ENCODE measurements at places on chromosomes 2 and 18.

- DNase-seq = no peak
Observed at GRCh38 chr2:62334440-62335058, 138.6 kb downstream of the B3GNT2 start.

DNA sequence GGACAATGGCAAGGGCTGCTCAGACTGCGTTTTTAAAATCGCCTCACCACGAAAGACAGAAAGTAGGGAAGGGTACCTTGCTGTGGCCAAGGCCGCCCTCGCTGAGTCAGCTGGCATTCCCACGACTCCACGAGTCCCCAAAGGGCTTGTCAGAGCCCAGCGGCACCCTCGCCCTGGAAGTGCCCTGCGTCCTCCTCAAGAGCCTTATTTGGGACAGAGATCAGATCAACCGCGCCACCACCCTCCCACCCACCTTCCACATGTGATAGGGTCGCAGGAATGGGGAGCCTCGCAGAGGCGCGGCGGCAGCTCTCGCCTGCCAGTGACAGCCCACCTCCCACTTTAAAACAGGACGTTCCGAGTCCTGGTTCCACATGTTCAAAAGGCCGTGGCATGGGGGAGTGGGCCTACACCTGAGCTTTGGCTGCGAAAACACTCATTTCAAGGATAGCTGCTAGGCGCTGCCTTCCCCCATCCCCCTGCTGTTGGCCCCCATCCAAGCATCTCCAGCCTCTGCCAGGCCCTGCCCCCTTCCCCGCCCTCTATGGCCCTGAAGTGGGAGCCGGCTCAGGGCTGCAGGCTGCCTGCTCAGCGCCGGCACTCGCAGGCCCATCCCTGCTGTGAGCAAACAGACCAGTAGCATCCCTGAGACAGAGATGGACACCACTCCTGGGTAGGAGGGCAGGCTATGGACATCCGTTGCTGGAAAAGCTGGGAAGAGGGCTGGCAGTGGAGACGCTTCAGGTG lies 38.1 kb upstream of the ARHGEF4 start:
- DNase-seq = peak; percentile 90

- DNase-seq = no peak
Observed at GRCh38 chr2:118062669-118063068, 25.6 kb upstream of the INSIG2 start.

GRCh38 chr2:48940606-48941005 lies 185.1 kb upstream of the LHCGR start:
- DNase-seq = peak; percentile 14

DNA sequence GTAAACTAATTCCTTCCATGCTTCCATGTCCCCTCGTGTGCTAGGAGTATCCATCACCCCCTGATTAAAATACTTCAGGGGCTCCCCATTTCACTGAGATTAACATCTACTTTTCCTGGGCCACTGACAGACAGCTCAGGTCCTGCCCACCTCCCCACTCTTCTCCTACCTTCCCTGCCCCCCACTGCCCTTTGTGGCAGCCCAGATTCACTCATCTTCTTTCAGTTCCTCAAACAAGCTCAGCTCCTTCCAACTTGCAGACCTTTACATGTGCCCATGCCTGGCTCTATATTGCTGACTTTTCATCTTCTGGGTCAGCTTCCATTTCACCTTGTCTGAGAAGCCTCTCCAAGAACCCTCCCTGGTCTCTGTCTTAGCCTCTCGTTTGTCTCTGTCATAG lies 12.0 kb downstream of the RUFY4 start:
- no peak for DNase-seq

DNA sequence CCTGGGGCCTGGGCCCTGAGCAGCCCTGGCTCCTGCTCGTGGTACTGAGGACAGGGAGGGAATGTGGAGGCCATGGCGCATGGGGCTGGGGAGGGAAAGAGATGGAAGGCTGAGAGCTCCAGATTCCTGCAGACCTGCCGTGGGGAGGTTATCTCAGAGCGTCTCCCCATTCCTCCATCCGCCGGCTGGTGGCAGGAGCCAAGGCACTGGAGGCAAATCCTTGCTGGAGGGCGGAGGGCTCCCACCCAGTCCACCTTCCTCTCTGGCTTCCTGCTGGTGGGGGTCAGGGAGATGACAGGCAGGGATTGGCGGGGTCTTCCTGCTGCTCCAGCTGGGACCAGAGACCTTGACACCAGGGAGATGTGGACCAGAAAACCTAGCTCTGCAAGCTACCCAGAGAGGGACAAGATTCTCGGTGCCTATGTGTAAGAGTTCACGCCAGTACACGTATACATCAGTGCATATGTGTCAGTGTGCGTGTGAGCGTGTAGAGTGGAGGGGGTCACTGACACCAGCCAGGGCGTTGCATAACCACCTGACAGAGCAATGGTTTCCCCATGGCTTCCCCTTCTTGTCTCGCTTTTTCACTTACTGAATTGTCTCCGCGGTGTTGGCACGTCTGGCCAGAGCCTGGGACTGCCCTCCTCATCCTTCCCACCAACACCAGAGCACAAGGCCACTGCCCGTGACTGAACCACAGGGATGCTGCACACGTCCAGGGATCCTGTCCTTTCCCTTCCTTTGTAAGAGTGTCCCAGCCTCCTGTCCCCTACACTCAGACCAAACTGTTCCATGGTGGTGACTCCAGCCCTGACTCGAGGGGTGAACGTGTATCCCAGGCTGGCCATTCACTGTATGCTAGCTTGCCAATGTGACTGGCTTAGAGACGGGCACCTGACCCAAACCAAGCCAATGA lies 15.8 kb upstream of the SEMA4C start:
- DNase-seq = no peak

DNA sequence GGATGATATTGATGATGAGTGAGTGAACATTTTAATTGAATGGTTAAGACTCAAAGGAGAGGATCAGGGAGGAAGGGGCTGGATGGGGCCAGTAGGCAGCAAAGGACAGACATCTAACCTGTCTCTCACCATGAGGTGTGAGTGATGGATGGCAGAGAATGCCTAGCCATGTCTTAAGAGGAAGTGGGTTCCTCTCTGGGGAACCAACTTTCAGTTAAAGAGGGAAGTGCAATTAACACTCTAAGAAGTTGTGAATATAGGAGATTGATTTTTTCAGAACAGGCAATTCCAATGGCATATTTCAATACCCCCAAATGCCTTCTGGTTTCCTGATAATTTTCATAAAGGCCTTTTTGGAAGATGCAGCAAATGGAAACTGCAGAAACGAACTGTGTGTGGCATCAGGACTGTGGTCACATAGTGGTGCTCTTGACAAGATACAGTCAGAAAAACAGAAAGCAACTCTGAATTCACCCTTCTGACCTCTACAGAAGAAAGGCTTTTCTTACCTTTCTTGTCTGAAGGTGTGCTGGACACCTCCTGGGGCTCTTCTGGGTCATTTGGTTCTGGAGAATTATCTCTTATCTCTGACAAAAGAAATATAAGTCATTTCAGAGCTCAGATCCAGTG lies 10.2 kb downstream of the SP110 start:
- no peak for DNase-seq

DNA sequence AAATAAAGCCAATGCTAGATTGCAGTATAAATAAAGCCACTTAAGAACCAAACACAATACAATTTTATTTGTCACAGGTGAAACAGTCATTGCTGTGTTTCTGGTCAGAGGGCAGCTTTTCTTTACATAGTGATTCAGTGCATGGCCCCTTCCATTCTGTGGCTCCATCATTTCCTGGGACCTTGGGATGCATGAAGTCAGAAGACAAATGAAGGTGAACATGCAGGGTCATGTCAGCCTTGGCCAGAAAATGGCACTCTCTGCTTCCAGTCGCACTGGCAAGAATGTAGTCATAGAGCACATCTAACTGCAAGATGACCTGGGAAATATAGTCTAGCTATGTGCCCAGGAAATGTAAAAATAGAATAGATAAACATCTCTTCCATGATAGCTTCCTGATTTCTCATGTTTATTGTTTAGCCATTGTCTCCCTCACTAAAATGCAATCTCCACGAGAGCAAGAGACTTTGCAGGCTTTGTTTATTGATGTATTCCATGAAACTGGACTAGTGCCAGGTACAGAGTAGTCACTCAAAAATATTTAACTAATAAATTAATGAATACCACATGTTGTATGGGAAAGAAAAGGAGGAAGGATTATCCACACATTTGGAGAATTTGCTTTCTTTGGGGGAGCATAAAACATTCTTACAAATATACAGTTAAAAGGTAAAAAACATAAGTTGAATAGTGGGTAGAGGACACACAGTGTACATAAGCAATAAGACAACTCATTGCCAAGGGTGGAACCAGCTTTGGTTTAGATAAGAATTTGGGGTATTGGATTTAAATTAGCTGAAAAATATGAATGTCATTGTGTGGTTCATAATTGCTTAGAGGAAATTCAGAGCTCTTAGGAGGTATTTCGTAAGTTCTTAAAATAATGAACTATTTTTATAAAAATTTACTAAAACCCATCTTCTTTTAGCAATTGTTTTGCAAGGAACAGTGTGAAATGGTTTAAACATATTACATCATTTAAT lies 343.8 kb downstream of the PID1 start:
- DNase-seq = no peak

DNA sequence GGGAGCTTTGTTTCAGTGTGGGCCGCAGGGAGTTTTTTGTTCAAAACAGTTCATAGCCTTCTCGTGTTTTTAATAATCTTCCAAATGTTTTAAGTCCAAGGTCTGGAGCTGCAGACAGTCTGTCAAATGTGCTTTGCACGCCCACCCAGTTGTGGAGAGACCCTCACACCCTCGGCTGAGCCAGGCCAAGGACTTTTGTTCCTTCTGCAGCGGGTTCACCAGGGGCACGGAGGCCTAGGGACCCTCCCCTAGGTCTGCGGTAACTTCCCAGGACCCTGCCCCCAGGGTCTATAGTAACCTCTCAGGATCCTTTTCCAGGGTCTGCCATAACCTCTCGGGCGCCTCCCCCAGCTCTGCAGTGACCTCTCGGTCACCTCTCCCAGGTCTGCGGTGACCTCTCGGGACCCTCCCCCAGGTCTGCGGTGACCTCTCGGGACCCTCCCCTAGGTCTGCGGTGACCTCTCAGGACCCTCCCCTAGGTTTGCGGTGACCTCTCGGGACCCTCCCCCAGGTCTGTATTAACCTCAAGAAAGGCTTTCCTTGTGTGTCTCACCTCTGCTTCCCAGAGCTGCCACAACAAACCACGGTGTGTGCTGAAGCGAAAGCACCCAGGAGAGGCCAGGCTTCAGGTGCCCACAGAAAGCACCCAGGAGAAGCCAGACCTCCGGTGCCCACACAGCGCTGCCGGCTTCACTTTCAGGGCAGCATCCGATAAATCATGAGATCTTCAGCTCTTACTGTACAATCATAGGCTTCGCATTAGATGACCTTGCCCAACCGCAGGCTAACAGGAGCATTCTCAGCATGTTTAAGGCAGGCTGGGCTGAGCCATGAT lies 301.9 kb upstream of the SALL3 start:
- DNase-seq = no peak

DNA sequence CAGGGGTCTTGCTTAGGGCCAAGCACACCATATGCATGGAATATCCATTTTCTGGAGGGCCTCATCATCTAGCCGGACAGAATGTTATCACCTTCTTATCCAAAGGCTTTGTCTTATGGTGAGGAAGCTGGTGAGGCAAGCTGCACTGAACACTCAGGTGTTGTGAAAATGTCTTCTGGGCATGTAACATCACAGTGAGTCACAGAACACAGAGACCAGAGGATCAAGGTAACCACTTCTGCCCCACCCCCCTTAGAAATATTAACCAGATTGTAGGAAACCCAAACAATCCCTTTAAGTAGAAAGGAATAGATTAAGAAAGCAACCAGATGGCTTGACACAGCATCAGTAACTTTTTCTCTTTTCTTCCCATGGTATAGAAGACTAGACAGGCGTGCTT lies 51.1 kb downstream of the MYO5B start:
- no peak for DNase-seq

GRCh38 chr2:235672720-235673119 lies 178.9 kb downstream of the AGAP1 start:
- no peak for DNase-seq

DNA sequence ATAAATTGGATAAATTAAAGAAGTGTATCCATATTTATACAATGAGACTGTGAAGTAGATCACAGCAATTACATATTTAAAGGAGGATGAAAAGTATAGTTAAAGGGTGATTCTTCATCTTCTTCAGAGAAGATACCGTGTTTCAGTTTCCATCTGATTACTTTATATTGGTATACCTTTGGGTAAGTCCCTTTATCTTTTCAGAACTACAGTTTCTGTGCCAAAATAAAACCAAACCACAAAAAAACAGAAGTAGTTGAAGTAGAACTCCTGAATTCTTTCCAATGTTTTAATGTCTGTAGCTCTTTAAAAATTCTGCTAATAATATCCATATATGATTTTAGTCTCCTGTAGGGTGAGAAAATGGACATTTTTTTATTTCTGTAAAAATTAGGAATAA lies 231.2 kb upstream of the LINC00305 start:
- no peak for DNase-seq

GRCh38 chr2:143261986-143262385 lies 132.8 kb downstream of the ARHGAP15 start:
- DNase-seq = no peak

GRCh38 chr2:240963868-240964703 lies 34.3 kb upstream of the SNED1 start:
- no peak for DNase-seq

- no peak for DNase-seq
Observed at GRCh38 chr2:80737047-80737446, 432.5 kb upstream of the LRRTM1 start.

DNA sequence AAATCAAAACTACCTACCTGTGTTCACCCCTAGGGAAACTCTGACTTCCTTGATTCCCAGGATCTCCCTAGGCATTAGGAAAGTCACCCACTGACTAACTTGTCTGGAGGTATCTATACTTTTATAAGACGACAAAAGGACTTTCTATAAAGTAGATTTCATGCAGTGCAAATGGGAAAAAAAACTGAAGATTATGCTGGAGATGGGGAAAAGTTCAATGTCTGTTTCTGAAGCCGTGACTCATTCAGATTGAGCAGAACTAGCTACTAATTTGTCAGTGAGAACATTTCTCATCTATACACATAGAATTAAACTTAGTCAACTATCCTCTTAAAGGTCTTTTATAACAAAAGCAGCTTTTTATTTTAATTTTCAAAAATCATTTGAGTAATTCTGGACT lies 6.0 kb downstream of the SEPTIN10 start:
- no peak for DNase-seq

- DNase-seq = no peak
Observed at GRCh38 chr18:50790241-50790640, 29.6 kb downstream of the MRO start.

DNA sequence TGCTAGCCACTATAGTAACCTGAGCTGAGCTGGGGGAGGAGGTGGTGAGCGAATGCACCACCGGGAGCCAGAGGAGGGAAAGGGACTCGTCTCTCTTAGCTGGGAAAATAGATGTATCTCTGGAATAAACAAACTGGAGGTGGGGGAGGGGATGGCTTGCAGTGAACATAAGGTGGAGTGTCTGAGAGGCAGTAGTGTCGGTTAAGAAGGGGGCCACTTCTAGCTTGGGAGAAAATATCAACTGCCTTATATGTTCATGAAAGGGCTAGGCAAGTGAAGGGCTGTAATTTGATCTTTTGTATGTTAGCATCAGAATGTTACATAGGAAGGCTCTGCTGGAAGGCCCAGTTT lies 2.2 kb downstream of the SETBP1 start:
- peak; percentile 38 for DNase-seq

- no peak for DNase-seq
Observed at GRCh38 chr18:71028285-71028762, 739.5 kb downstream of the SOCS6 start.

Measured in NCI-H2227 treated with DMSO at 0.1 percent for 48 hours (cell line).